ENCODE measurements at places on chromosomes 16 and 17. TPM values are rescaled to one million over a fixed set of nuclear protein-coding genes. Genes with fewer than 3 reads are reported as not detected.

The SLC6A2 gene
- total RNA-seq, result not detected

The SSTR5 gene
- not detected for total RNA-seq

The LCAT gene
- total RNA-seq, result 11.9 TPM

The GRB7 gene
- total RNA-seq, result not detected

The KRT28 gene
- not detected for total RNA-seq

The RNF222 gene
- total RNA-seq, result 0.13 TPM

The ADAD2 gene
- not detected for total RNA-seq

The SEZ6 gene
- total RNA-seq, result 0.40 TPM

The MT1M gene
- total RNA-seq, result not detected

The AANAT gene
- total RNA-seq, result not detected

The MC1R gene
- 11.8 TPM for total RNA-seq

The GGA2 gene
- 104 TPM for total RNA-seq

The CIITA gene
- 6.7 TPM for total RNA-seq

The USP10 gene
- 91.1 TPM for total RNA-seq

The FOXN1 gene
- not detected for total RNA-seq

The KRT34 gene
- not detected for total RNA-seq

The KLHL10 gene
- not detected for total RNA-seq

The CORO6 gene
- 3.1 TPM for total RNA-seq

The MYL4 gene
- not detected for total RNA-seq

The KRTAP9-4 gene
- total RNA-seq, result not detected

The C16orf89 gene
- total RNA-seq, result not detected

The GLG1 gene
- 134 TPM for total RNA-seq

The CLDN7 gene
- total RNA-seq, result 0.81 TPM

The FMNL1 gene
- total RNA-seq, result 396 TPM

The TMEM11 gene
- 11.7 TPM for total RNA-seq

The ARHGDIG gene
- total RNA-seq, result 1.4 TPM

The RUNDC3A gene
- total RNA-seq, result not detected

The SIAH1 gene
- total RNA-seq, result 13.4 TPM

The EFCAB3 gene
- not detected for total RNA-seq

The ZNF469 gene
- 0.69 TPM for total RNA-seq

The SEZ6L2 gene
- total RNA-seq, result not detected

The RPGRIP1L gene
- total RNA-seq, result 6.1 TPM

The EVI2B gene
- 134 TPM for total RNA-seq

The NUTF2 gene
- 40.4 TPM for total RNA-seq

The GSE1 gene
- 69.2 TPM for total RNA-seq

The SCIMP gene
- total RNA-seq, result 1.8 TPM

The KRTAP4-9 gene
- not detected for total RNA-seq

The VAMP2 gene
- 87.1 TPM for total RNA-seq

The C1QTNF8 gene
- not detected for total RNA-seq

The HOXB13 gene
- total RNA-seq, result not detected

The ALOXE3 gene
- 0.57 TPM for total RNA-seq

The GPRC5B gene
- total RNA-seq, result 0.40 TPM
